Fibroblast of lung (primary cell): ENCODE measurements at places on chromosomes 13 and 19. TPM values are rescaled to one million over a fixed set of nuclear protein-coding genes. Genes with fewer than 3 reads are reported as not detected.
A peak's percentile ranks its signal among the peaks of the same experiment; 100 is the strongest.

Gene ZNF556
- under 0.01 and 0.17 TPM in 2 replicates for total RNA-seq

GRCh38 chr13:51887468-51887867, 25.7 kb downstream of the CCDC70 start:
- no peak overlapping the region for H3K4me3 ChIP-seq
- no peak overlapping the region for H3K27ac ChIP-seq
- no peaks in the 10 kb centered on the region for H3K27me3 ChIP-seq
- peak; percentile 3 for DNase-seq
- no peaks in the 10 kb centered on the region for H3K36me3 ChIP-seq

Gene EHD2
- 106 and 192 TPM in 2 replicates for total RNA-seq

- peak overlapping the region; percentile 96 for H3K27ac ChIP-seq
- peaks cover 43% of the 10 kb centered on the region for H3K4me1 ChIP-seq
- no peaks in the 10 kb centered on the region for H3K27me3 ChIP-seq
- peak; percentile 93 for DNase-seq
Measured at GRCh38 chr13:97254816-97255215, 32.7 kb downstream of the MBNL2 start.

- no peaks in the 10 kb centered on the region for H3K36me3 ChIP-seq
- H3K4me3 ChIP-seq: no peak overlapping the region
- no peaks in the 10 kb centered on the region for H3K27me3 ChIP-seq
- peak; percentile 75 for DNase-seq
- H3K27ac ChIP-seq: no peak overlapping the region
Measured at GRCh38 chr19:17475541-17476115, 5.3 kb downstream of the SLC27A1 start.

DNA sequence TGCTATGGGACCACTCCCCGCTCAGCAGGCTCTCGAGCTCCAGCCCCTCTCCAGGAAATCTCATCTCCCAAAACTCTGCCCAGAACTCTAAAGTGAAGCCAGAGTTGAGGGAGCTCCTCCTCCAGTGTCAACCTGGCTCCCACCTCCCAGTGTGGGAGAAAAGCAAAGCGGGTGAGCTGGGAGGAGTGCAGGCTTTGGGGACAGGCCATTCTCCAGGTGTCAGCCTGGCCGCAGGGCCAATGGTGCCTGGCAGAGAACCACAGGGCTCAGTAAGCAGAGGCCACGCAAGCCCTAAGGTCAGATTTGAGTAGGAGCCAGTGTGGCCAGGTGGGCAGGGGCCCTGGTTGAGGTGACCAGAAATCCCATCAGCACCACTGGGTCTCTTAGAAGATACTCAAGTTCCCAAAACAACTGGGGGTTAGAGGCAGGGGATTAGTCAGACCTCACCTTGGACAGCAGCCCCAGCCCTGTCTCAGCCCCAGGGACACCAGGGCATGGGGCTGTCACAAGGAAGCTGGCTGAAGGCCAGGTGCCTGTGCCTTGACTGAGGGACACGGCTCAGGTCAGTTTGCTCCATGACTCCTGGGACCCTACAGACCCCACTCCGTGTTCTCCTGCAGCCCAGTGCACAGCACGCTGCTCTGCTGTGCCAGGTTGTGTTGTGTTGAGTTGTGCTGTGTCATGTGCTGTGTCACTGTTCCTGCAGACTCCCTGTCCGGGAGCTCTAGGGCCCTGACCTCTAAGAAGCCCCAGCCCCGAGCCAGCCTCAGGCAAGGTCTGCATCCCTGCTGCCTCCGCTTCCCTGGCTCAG, 2.8 kb upstream of the ZNF181 start:
- H3K27me3 ChIP-seq: no peaks in the 10 kb centered on the region
- no peak for DNase-seq
- H3K36me3 ChIP-seq: peaks cover 5% of the 10 kb centered on the region
- peaks cover 4% of the 10 kb centered on the region for H3K4me1 ChIP-seq
- no peak overlapping the region for H3K4me3 ChIP-seq
- no peak overlapping the region for H3K27ac ChIP-seq

DNA sequence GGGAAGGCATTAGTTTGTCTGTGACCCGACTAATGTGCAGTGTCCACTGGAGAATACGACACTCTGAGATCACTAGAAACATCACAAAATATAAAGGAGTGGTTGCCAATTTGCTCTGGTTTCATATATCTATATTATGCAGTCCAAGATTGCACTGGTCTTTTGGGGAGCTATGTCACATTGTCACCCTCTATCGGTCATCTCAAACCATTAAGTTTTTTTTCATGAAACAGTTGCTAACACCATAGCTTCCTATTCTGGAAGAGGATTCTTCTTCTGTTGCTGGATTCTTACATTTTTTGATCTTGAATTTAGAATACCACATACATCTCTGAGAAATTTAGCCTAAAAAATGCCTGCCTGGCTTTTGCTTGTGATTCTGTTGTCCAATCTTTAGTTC, 168.6 kb downstream of the LACC1 start:
- H3K27ac ChIP-seq: no peak overlapping the region
- peaks cover 5% of the 10 kb centered on the region for H3K27me3 ChIP-seq
- no peaks in the 10 kb centered on the region for H3K4me1 ChIP-seq
- H3K36me3 ChIP-seq: no peaks in the 10 kb centered on the region

DNA sequence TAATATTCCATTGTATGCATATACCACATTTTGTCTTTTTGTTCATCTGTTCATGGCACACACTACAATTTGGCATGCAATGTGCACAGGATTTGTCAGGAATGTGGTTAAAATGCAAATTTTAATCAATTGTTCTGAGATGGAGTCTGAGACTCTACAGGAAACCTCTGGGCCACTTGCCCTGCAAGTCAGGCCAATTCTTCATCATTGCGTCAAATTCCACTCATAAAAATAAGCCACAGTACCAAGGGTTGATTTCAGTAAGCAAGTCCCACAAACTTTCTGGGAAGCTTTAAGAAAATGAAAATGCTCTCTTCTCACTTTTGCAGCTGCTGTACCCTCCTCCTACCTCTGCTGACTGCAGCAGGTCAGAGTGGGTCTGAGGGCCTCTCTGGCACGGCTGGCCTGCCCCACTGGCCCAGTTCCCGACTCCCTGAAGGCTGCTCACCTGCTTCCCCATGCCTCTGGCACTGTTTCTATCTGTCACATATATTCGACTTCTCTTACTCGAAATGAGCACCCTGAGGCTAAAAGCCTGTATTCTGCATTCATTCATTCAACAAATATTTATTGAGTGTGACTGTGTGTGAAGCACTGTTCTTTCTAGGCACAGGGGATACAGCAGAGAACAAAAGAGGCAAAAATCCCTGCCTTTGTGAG, 83.8 kb upstream of the WASF3 start:
- H3K36me3 ChIP-seq: no peaks in the 10 kb centered on the region
- no peak for DNase-seq
- H3K4me1 ChIP-seq: no peaks in the 10 kb centered on the region
- no peak overlapping the region for H3K27ac ChIP-seq
- no peaks in the 10 kb centered on the region for H3K27me3 ChIP-seq
- no peak overlapping the region for H3K4me3 ChIP-seq

DNA sequence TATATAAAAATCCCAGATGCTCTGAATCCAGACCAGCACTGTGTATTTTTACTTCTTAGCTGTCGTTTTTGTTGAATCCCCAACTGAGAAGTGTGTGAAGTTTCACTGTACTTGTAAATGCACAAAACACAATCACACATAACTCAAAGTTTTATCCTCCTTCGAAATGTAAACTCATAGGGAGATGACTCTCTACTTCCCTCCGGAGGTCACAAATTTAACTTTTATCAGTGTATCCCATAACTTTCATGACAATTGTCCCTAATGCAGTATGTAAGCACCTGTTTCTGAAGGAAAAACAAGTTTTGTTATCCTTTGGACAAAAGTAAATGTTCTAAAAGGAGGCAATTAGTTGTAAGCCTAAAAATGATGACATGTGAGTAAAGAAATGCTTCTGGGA, 665.0 kb upstream of the SLITRK6 start:
- no peak overlapping the region for H3K27ac ChIP-seq
- H3K4me1 ChIP-seq: no peaks in the 10 kb centered on the region

Gene GPR18
- total RNA-seq: not detected in 2 replicates

GRCh38 chr13:76912476-76912875, 26.3 kb upstream of the KCTD12 start:
- H3K4me1 ChIP-seq: no peaks in the 10 kb centered on the region
- no peak for DNase-seq
- no peaks in the 10 kb centered on the region for H3K36me3 ChIP-seq
- H3K4me3 ChIP-seq: no peak overlapping the region

DNA sequence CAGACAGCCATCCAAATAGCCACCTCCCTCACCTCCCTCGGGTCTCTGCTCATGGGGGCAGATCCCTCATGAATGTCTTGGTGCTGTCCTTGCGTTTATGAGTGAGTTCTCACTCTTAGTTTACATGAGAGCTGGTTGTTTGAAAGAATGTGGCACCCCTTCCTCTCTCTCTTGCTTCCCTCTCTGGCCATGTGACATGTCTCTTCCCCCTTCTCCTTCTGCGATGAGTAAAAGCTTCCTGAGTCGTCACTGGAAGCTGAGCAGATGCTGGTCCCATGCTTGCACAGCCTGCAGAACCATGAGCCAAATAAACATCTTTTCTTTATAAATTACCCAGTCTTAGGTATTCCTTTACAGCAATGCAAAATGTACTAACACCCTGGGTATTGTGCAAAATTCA, 208.7 kb downstream of the LACC1 start:
- H3K27ac ChIP-seq: no peak overlapping the region
- no peaks in the 10 kb centered on the region for H3K36me3 ChIP-seq
- no peak for DNase-seq
- H3K4me1 ChIP-seq: no peaks in the 10 kb centered on the region

- no peak overlapping the region for H3K4me3 ChIP-seq
- DNase-seq: no peak
- no peaks in the 10 kb centered on the region for H3K36me3 ChIP-seq
- no peaks in the 10 kb centered on the region for H3K27me3 ChIP-seq
- no peak overlapping the region for H3K27ac ChIP-seq
Measured at GRCh38 chr19:46514589-46515289, 19.1 kb upstream of the PNMA8B start.

GRCh38 chr19:21604951-21605476, 99.6 kb downstream of the ZNF429 start:
- H3K27me3 ChIP-seq: no peaks in the 10 kb centered on the region
- H3K36me3 ChIP-seq: no peaks in the 10 kb centered on the region
- peak; percentile 20 for DNase-seq
- peak overlapping the region; percentile 60 for H3K4me3 ChIP-seq

DNA sequence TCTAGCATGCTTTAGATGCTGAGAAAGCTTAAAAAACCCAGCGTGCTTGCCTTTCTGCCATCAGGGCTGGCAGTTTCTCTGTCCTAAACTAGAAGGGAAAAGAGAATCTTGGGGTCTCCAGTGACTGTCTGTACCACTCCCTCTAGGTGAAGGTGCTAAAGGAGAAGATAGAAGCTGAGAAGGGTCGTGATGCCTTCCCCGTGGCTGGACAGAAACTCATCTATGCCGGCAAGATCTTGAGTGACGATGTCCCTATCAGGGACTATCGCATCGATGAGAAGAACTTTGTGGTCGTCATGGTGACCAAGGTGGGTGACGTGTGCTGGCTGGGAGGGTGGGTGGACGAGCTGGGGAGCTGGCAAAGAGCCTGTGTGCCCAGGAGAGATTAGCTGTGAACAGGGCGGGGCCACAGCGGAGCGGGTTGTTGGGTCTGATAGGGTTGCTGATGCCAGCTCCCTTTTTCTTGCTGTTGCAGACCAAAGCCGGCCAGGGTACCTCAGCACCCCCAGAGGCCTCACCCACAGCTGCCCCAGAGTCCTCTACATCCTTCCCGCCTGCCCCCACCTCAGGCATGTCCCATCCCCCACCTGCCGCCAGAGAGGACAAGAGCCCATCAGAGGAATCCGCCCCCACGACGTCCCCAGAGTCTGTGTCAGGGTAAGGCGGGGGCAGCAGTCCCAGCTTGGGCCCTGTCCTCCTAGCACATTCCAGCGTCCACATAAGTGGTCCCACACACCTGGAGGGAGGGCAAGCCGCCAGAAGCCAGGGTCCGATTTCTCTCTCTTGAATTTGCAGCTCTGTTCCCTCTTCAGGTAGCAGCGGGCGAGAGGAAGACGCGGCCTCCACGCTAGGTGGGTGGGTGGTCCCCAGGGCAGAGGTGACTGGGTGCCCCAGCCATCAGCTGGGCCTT, 2.3 kb downstream of the RAD23A start:
- H3K36me3 ChIP-seq: peaks cover 44% of the 10 kb centered on the region
- H3K27ac ChIP-seq: peak overlapping the region; percentile 24
- DNase-seq: no peak
- peaks cover 15% of the 10 kb centered on the region for H3K4me1 ChIP-seq

Gene PINLYP
- 7.2 and 14.7 TPM in 2 replicates for total RNA-seq

Gene LRRC4B
- 0.17 and 0.26 TPM in 2 replicates for total RNA-seq

GRCh38 chr19:3474010-3474409, 6.3 kb downstream of the SMIM24 start:
- no peak for DNase-seq
- H3K4me3 ChIP-seq: no peak overlapping the region
- peaks cover 3% of the 10 kb centered on the region for H3K4me1 ChIP-seq
- H3K27me3 ChIP-seq: no peaks in the 10 kb centered on the region

GRCh38 chr19:55165952-55166529, 372 bp downstream of the DNAAF3 start:
- peak; percentile 51 for DNase-seq
- H3K4me1 ChIP-seq: no peaks in the 10 kb centered on the region
- H3K27ac ChIP-seq: no peak overlapping the region
- peaks cover 14% of the 10 kb centered on the region for H3K27me3 ChIP-seq
- peak overlapping the region; percentile 51 for H3K4me3 ChIP-seq
- H3K36me3 ChIP-seq: no peaks in the 10 kb centered on the region

DNA sequence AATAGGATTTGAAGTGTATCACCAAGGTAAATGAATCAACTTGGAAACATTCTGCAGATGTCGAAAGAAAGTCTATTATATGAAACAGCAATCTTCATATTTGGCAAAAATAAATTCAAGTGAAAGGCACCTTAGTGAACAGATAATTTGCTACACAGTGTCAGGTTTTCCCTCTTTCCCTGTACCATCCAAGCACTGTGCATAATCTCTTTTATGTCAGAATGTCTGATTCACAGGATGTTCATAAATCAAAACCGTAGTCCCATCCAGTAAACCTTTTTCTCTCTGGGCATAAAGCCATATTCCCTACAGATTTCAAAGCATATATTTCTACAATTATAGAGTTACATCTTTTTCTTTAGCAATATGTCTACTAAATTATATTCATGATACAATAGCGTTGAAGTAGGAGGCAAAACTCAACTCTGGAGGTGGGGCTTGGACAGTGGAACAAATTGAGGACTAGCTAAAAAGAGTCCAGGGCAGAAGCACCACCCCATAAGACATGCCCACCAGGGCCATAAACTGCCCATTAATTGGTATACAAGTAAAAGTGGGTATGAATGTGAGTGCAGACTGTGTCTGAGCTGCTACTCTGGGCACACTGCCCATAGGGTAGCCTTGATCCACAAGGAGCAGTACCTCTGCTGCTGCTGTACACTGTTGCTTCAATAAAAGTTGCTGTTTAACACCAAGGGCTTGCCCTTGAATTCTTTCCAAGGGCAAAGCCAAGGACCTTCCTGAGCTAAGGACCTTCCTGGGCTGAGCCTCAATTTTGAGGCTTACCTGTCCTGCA, 72.1 kb upstream of the MYCBP2 start:
- no peak overlapping the region for H3K4me3 ChIP-seq
- H3K27me3 ChIP-seq: no peaks in the 10 kb centered on the region
- H3K4me1 ChIP-seq: no peaks in the 10 kb centered on the region
- H3K36me3 ChIP-seq: no peaks in the 10 kb centered on the region
- no peak overlapping the region for H3K27ac ChIP-seq

Gene CPB2
- total RNA-seq: not detected in 2 replicates

Gene KLK15
- total RNA-seq: not detected in 2 replicates

GRCh38 chr19:56732976-56733375, 61.4 kb upstream of the ZNF835 start:
- H3K27me3 ChIP-seq: no peaks in the 10 kb centered on the region
- H3K4me3 ChIP-seq: no peak overlapping the region
- DNase-seq: no peak

GRCh38 chr19:38653028-38653571, 5.7 kb downstream of the ACTN4 start:
- peak overlapping the region; percentile 88 for H3K27ac ChIP-seq
- no peaks in the 10 kb centered on the region for H3K36me3 ChIP-seq
- H3K4me3 ChIP-seq: peak overlapping the region; percentile 11
- H3K27me3 ChIP-seq: no peaks in the 10 kb centered on the region
- DNase-seq: peak; percentile 71
